ENCODE measurements at places on chromosomes 11 and 22.

DNA sequence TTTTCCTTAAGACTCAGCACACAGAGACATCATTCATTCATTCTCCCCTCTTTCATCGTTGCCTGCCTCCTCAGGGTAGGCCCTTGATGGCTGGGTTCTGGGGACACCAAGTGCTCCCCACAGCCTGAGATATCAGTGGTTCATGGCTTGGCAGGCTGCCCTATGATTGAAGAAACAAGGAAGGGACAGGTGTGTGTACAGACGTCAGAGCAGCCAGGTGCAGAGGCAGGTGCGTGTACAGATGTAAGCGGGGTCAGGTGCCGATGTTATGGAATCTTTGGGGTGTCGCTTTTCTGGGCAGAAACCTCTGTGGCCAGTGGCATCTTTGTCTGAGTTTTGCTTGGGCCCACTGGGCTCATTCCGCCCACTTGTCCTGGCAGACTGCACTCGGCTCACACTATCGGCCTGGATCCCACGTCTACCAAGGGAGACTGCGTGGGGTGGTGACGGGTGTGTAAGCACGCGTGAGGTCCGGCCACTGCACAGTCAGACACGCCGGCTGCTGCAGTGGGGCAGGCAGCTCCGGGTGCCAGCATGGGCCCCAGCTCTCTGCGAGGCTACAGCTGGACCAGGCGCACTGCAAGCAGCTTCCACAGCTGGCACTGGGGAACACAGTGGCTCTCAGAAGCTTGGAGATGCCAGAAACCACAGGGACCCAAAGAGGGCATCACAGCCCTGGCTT is 20.9 kb upstream of the KIAA0930 start:
- no peak for DNase-seq

GRCh38 chr11:75591966-75592365 is 29.9 kb downstream of the SERPINH1 start:
- DNase-seq = no peak

DNA sequence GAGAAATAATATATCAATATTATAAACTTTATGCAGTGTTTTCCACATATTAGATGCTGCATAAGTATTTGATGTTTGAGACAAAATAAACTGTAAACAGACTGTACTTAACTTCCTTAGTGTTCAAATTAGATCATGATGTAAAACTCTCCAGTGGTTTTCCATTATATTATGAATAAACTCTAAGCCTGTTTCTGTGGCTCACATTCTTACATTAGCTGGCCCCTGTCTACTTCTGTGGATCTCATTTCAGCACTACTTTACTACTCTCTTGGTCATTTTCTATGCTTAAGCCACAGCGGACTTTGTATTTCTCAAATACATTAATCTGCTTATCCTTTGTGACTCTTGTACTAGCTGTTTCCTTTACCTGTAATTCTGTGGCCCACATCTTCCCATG is 55.6 kb downstream of the ARHGEF12 start:
- no peak for DNase-seq

GRCh38 chr11:61472868-61473267 is 35.7 kb upstream of the LRRC10B start:
- DNase-seq = no peak

DNA sequence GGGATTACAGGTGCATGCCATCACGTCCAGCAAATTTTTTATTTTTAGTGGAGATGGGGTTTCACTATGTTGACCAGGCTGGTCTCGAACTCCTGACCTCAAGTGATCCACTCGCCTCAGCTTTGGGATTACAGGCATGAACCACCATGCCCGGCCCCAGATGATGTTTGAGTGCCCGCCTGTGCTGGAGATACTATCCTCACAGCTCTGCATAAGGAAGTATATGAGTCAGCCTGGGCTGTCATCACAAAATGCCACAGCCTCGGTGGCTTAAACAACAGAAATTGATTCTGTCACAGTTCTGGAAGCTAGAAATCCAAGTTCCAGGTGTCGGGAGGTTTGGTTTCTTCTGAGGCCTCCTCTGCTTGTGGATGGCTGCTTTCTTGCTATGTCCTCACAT is 119.3 kb downstream of the OSBP2 start:
- DNase-seq = no peak

GRCh38 chr11:73866586-73866996 is 10.1 kb downstream of the COA4 start:
- no peak for DNase-seq

GRCh38 chr22:43740587-43741270 is 71.4 kb downstream of the EFCAB6 start:
- DNase-seq = no peak
